AG09309 (cell line): ENCODE measurements at places on chromosomes 7 and 10.

GRCh38 chr7:135653340-135654080 lies 8.8 kb upstream of the STMP1 start:
- DNase-seq, result no peak

- no peak for DNase-seq
These were observed 462.3 kb upstream of the POT1 start for GRCh38 chr7:125391921-125392320.

GRCh38 chr10:5448333-5449001 lies 36.1 kb downstream of the NET1 start:
- DNase-seq, result no peak

DNA sequence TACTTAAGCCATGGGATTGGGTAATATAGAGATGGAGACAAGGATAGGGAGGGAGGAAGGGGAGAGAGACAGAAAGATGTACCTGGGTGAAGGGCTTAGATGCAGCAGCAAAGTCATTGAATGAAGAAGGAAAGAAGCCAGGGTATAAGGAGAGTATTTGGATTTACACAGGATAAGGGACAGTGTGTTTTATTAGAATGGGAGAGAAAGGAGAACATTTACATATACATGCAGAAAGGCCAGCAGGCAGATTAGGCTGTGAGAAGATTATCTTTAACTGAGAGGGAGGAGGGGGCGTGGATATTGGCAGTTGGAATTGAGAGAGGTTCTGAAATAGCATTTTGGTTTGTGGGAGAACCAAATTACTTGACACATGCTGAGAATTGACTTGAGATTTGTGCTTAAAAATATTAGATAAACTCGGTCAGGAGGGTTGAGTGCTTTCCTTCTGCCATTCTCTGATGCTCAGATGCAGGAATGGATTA lies 161.5 kb upstream of the ZNF804B start:
- DNase-seq, result no peak

DNA sequence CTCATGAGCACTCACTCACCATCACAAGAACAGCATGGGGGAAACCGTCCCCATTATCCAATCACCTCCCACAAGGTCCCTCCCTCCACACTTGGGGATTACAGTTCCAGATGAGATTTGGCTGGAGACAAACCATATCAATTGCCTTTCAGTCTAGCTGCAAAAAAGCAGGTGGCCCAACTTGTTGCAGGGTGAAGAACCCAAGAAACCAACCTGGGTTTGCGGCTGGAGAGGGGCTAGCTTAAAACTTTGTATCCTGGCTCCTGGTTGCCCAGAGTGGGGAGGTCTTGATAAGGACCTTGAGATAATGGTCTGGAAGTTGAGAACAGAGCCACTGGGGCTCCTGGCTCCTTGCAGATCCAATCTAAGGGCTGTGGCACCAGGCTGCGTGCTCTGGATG lies 122.8 kb upstream of the PCBD1 start:
- DNase-seq, result no peak

DNA sequence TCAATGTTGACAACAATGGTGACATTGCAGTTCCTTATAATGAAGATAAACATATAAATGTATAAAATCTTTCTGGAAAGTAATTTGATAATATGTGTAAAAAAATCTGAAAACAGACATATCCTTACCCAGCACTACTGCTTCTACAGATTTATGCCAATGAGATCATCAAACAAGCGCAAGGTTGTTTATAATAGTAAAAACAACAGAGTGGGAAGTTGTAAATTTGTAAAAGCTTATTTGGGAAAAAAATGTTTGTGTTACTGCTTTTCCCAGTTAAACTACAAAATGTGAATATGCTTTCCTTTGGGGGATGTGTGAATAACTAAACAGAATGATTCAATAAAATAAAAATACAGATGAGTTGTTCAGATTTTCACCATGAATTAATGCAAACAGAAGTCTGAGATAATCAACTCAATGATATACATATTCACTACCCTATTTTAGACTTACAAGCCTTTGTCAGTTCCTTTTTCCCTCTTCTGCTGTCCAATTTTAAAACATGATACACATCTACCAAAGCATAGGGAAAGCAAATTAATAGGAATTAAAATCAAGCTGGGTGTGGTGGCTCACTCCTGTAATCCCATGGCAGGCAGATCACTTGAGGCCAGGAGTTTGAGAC lies 82.1 kb downstream of the USP6NL start:
- no peak for DNase-seq

- DNase-seq, result no peak
These were observed 299.9 kb upstream of the HABP2 start for GRCh38 chr10:113252650-113253618.

GRCh38 chr10:131824371-131825149 lies 76.2 kb upstream of the PPP2R2D start:
- no peak for DNase-seq

GRCh38 chr7:55160539-55160938 lies 141.7 kb downstream of the EGFR start:
- DNase-seq, result peak; percentile 44

- DNase-seq, result no peak
These were observed 16.2 kb downstream of the NCOA4 start for GRCh38 chr10:46014206-46014605.

DNA sequence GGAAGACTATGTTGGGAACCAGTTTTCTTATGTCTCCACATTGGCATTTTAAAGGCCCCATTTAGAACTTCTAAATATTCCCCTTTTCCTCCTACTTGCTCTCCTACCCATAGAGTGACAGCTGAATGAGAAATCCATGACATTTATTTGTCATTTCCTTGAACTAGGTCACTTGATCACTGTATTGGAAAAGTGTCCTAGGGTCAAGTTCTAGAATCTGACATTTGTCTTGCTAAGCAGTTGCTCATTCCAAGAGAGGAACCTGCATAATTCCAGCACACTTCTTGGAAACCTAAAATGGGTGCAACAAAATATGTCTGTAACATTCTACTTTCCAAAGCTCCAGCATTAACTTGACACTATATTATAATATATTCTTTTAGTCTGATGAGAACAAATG lies 3.6 kb upstream of the DPY19L1 start:
- DNase-seq, result no peak
